Peyer's patch (tissue), 4 donors: ENCODE measurements at places on chromosomes 2 and 18.

DNA sequence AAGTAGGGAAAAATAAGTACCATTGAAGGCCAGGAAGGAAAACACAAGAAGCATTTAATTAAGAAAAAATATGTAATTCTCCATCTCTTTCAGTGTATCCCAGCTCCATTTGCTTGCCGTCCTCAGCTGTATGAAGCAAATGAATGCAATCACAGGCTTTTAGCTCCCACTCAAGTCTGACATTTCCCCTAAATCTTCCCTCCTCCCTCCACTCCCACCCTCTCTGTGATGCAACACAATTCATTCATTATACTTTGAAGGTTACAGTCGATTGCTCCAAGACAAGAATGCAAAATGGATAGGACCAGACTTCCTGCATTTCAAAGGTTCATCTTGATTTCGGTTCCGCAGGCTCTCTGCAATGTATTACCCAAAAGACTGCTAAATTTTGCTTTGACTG is 172.7 kb upstream of the SERPINE2 start:
- no peak for DNase-seq

DNA sequence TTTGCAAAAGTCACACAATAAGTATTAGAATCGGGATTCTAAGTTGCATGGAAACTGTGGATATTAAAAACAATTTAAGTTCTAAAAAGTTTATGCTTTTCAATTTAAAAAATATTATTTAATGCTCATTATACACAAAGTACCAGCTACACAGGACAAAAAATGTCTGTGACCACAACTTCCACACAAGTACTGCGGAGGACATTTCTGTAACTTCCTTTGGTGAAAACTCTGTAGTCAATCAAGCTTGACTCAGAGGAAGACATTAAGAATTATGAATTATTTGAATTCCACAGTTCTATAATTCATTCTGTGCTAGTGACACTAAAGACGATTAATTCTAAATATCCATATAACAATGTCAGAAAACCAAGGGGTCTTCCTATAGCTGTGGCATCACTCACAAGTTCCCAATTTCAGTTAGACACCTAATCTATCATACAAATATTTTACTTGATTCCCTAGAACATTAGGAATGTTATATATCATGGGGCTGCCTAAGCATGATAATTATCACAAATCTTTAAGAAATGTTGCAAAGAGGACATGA is 120.5 kb downstream of the AFF3 start:
- DNase-seq, result no peak

- no peak for DNase-seq
These were observed 9.4 kb downstream of the CTIF start for GRCh38 chr18:48548011-48548771.

DNA sequence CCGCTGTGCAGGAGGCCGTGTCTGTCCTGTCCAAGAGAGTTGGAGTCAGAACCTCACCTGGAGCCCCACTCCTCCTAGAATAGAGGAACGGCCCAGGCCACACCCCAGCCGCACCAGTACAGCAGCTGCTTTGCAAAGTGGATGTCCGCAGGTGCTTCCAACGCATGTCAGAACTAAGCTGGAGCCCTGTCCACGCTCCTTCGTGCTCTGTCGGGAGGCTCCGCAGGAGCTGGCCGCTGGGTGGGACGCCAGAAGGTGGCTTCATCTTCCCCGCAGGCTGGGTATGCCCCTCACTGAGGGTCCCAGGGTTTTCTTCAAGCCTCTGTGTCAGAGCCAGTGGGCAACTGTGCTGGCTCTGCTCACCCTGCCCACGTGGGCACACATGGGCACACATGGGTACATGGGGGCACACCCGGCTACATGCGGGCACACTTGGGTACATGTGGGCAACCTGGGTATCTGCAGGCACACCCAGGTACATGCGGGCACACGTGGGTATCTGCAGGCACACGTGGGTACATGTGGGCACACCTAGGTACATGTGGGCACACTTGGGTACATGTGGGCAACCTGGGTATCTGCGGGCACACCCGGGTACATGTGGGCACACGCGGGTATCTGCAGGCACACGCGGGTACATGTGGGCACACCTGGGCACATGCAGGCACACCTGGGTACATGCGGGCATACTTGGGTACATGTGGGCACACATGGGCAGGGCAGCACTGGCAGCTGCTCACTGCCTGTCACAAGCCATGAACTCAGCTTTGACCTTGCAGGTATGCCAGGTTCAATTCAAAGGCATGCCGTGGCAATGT is 67.1 kb upstream of the CTDP1 start:
- DNase-seq, result peak; percentile 37

DNA sequence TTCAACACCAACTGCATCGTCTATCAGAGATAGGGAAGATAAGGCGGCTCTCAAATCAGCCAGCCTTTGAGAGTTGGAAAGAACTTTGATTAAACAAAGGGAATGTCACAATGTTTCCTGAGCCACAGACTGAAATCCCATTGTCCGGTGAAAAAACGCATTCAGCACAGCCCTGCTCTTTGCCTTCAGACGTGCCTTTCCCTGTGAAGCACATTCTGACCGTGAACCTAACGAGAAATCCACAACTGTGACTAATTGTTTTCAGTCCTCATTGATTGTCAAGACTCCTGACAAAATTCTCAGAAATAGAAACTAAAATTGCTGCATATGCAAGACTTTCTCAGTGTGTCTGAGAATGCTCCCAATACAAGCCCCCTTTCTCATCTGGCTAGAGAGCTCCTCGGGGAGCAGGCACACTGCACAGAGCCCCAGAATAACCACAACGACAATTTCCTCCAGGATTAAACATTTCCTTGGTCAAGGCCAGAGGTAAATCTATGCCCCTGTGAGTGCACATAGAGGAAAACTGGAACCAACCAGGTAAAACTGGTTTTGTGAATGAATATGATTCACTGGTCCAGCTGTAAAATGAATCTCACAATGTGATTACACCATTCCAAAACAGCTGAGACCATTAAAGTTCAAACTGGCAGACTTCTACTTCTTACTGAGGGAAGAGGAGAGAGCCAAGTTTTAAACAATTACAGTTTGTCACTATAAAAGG is 561.9 kb upstream of the ID2 start:
- no peak for DNase-seq

DNA sequence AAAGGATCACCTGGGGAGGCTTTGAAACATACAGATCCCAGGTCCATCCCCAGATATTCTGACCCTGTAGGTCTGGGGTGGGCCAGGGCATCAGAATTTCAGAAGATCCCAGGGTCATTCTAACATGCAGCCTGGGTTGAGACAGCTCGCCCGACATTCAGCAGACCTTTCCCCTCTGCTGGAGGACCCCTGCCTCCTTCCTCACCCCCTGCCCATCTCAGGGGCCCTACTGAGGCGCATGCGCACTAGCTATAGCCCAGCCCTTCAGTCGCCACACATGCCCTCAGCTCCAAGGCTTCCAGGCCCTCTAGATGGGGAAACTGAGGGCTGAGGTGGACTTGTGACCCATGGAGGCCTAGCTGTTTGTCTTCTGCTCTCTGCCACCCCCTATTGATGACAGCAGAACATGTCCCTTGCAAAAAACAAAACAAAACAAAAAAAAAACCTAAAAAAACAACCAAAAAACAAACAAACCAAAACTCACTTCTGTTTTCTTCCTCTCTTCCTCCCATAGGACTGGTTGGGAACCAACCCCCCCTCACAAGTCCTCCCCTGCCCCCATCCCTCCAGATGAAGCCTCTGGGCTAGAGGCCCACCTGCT is 91.3 kb downstream of the ZBTB7C start:
- DNase-seq, result no peak

DNA sequence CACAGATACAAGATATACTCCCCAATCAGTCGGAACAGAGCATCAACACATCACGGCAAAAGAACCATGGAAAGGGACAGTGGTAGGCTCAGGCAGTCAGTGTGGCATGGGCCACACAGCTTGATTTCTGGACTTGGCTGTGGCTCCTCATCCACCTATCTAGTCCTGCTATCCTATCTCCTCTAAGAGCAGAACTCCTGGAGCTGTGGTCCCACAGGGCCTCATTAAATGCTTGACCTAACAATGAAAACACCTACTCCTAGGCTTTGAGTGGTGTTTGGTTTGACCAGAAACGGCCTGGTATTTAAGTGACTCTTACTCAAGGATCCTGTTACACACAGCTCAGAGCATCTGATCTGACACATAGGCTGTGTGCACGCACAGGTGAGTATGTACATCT is 33.6 kb upstream of the SMAD2 start:
- DNase-seq, result no peak

GRCh38 chr2:67540962-67541361 is 143.8 kb downstream of the ETAA1 start:
- no peak for DNase-seq

- DNase-seq, result no peak
These were observed 99.3 kb downstream of the SPTBN1 start for GRCh38 chr2:54555318-54555837.

GRCh38 chr2:213609570-213610170 is 325.4 kb downstream of the SPAG16 start:
- no peak for DNase-seq

DNA sequence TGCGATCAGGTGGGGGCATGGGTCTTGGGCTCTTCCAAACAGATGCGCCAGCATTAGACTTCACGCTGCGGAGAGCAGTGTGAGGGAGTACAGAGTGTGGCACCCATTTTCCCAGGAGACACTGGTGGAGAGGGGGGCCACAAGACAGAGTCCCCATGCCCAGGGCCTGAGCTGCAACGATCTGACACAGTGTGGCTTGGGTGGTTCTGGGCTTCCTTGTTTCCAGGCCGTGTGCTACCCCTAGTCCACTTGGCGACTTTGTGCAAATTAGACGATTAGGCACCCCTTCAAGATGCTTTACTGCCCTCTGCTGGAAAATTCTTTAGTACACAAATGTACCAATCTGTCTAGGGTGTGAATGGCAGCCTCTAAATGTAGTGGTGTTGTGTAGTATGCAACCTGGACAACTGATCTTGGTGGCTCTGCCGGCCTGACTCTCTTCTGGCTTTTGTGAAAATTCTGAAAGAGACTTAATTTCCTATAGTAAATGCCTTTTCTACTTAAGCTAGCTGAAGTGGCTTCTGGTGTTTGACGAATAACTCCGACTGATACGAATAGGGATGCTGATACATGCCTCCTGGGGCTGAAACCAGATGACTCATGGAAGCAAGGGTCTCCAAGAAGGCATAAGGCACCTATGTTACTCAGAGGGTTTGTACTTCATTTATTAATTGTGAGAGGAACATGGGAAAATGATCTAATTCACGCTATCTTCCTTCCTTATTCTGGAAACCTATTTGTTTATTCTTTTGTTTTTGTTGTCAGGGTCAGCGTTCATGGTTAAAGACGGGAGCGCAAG is 92.3 kb upstream of the SMAD2 start:
- peak; percentile 45 for DNase-seq

DNA sequence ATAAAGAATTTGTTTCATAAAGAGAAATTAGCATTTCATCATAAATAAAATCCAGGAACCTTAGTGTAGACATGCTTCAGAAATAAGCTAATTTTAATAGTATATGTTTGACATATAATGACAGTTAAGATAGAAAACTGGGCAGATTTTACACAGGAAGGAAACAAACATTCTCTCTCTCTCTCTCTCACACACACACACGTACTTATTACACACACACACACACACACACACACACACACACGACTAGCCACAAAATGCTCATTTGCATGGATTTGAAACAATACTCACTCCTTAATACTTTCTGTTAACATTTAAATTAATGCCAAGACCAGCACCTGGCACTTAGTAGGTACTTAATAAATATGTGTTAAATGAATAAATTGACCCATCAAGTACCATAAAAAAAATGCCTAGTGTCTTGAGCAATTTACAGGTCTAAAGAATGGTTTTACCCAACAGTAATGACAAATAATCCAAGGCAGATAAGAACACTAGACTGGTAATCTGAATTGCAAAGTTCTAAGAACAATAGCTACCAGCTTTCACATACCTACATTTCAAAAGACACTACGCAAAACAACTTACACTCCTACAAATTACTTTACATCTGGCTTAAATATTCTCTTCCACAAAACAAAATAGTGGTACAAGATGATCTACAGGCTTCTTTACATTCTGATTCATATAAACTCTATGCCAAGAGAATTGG is 2.9 kb upstream of the GALNT3 start:
- DNase-seq, result no peak

- peak; percentile 57 for DNase-seq
These were observed 575 bp downstream of the ATL2 start for GRCh38 chr2:38376346-38377049.

DNA sequence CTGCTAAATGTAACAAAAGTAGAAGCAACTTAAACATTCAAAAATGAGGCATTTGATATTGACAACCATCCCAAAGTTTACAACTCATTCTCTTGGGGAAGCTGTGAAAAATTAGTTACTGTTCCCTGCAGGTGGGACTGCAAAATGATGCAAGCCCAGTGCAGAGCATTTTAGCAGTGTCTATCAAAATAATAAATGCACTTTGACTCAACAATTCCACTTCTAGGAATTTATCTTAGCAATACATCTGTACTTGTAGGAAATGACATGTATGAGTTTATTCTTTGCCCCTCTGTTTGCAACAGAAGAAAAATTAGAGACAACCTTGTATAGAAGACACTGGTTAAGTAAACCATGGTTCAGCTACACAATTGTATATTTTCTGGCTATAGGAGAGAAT is 48.0 kb upstream of the TLK1 start:
- no peak for DNase-seq

- DNase-seq, result no peak
These were observed 26.5 kb upstream of the ERICH2 start for GRCh38 chr2:170743530-170744239.

DNA sequence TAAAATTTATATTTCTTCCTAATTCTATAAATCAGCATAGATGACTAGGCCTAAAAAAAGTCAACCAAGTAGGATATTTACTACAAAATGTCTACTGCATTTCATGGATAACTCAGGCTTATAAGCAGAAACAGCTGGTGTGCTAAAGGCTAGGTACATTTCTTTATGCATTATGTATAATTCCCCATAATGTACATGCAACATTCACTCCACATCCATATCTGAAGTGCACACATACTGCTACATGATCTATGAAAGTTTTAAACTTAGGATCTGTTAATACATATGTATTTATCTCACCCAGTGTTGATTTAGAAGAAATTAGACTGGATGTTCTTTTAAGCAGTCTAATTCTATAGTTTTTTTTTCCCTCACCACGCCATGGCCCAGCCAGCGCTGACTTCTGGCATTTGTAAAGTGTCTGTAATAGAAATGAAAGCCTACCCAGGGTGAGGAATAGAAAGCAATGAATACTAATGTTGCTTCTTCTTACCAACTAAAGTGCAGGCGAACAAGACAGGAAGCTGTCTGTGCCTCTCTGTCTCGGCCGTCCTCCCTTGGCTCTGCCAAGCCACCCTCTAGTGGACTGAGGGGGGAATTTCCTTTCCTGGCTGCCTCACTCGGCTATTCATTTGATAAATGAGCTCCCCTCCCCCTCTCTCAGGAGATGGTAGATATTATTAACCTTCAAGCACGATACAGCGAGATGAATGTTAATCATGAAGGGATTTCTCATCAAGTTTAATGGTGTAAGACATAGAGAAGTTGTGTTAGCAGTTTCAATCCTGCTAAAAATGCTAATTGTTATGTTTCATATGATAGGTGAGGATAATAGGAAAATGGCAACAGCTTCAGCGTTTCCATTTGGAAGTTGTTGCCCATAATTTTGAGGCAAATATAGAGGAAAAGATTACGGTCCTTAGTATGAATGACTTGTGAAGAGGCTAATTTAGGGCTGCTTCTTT is 384.5 kb downstream of the MTX2 start:
- DNase-seq, result peak; percentile 20

GRCh38 chr18:63085611-63086010 is 234.0 kb downstream of the BCL2 start:
- no peak for DNase-seq

- no peak for DNase-seq
These were observed 19.9 kb upstream of the SPRED2 start for GRCh38 chr2:65452150-65452895.
